ENCODE measurements at places on chromosomes 12 and 14.
A peak's percentile ranks its signal among the peaks of the same experiment; 100 is the strongest.

DNA sequence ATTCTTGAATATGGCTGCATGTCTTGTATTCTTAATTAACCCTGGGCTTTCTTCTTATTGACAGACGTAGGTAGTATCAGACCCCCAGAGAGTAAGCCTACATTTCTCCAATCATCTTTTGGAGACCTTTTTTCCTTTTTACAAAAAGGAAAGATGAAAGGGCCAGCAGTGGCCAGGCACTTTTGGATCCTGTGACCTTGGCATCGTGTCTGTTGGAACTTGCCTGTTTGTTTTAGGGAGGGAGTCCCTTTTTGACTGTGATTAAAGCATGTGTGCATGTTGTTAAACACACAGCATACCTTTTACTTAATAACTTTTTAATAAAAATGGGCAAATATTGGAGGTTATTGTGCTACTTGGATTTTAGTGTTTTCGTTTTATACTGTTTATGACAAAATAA, 57.2 kb downstream of the PCNX1 start:
- DNase-seq, result no peak

DNA sequence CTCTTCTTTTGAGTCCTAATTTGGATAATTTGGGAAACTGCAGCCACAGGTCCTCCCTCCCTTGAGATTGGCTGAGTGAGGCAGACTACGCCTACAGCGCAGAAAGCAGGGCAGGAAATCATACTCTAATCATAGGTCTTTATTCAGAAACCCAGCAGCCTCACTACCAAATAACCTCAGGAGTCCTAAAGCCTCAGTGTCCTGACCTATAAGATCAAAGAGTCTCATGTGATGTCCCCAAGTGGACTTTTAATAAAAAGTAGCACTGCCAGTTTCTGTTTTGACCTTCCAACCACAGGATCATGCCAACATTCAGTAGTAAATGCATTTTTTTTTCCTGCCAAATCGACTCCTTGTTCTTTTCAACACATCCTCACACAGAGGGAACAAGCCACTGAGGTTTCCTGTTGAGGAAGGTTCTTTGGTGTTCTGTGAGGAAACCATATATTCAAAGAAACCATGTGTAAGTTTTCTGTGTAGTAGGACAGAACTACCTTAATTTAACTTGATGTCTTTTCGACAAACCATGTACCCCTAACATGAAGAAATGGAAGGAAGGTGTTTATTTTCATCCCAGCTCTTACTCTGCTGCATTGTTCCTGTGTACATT, 72.2 kb downstream of the VCPKMT start:
- DNase-seq, result no peak

DNA sequence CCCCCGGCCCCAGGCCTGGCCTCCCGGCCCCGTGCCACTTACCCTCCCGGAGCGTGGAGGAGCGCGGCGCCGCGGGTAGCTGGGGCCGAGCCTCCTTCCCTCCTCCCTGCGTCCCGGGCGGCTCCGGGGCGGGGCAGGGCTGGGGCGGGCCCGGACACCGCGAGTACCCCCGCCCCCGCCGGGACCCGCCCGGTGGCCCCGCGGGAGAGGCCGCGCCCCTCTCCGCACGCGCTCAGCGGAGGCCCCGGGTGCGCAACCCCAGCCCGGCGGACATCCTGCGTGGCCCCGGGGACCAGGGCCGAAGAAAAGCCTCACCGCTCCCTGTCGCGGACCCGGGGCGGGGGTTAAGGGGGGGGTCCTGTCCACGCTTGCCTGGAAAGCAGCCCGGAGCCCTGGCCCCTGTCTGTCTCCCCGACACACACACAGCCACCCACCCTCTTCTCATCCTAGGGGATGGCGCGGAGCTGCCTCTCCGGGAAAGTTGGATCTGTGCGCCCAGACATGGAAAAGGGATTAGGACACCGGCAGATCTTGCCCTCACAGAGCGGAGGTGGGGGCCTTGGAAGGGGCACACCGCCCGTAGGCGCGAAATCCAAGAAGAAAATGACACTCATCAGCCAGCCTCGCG, at the start of gene SYNE3:
Gene SYNE3, minus strand, starts transcription at position 97 of the 628 bp plus-strand sequence. CDS start 40,829 bp downstream, outside the sequence.
- DNase-seq, result peak; percentile 90

- DNase-seq, result no peak
Observed at GRCh38 chr12:13570005-13570694, 373.6 kb downstream of the EMP1 start.

- DNase-seq, result no peak
Observed at GRCh38 chr12:52274521-52275120, at the start of gene KRT86. KRT86 (plus strand) TSS chr12:52274645; CDS start chr12:52301917, 27,272 bp downstream.

- DNase-seq, result no peak
Observed at GRCh38 chr14:79668951-79669350, 542.4 kb downstream of the DIO2 start.

DNA sequence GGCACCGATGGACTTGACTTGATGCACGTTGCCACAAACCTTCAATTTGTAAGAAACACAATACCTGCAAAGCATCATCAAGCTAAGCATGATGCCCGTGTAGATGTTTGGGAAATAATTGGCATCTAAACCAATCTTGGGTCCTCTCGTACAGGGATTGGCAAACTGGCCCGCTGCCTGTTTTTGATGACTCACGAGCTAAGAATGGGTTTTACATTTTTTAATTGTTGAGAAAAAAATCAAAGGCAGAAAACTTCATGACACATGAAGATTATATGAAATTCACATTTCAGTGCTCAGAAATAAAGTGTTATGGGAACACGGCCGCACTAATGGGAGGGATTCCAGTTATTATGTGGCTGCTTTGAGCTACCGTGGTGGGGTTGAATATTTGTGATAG, 10.9 kb downstream of the MTA1 start:
- DNase-seq, result peak; percentile 83

- DNase-seq, result no peak
Observed at GRCh38 chr14:55771242-55771981, 191.4 kb downstream of the KTN1 start.

DNA sequence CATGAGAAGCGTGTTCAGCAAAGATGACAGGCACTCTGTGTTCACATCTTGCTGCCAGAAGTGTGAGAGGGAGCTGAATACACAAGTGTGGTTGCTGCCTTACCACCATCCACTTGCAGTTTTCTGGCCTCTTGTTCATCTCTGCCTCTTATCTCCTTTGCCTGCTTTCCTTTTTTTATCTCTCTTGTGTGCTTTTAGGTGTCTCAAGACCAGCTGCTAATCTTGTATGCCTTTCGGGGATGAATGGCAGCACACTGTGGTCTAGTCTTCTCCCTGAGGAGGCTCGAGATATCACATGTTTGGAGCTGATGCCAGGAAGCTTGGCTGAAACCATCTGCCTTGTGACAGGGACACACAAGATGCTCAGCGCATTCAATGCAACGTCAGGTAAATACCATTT, 17.2 kb downstream of the FAM234B start:
- DNase-seq, result no peak

GRCh38 chr14:39315859-39316444, 82.2 kb downstream of the MIA2 start:
- no peak for DNase-seq

GRCh38 chr14:105883066-105884005, 357.0 kb downstream of the TMEM121 start:
- no peak for DNase-seq

DNA sequence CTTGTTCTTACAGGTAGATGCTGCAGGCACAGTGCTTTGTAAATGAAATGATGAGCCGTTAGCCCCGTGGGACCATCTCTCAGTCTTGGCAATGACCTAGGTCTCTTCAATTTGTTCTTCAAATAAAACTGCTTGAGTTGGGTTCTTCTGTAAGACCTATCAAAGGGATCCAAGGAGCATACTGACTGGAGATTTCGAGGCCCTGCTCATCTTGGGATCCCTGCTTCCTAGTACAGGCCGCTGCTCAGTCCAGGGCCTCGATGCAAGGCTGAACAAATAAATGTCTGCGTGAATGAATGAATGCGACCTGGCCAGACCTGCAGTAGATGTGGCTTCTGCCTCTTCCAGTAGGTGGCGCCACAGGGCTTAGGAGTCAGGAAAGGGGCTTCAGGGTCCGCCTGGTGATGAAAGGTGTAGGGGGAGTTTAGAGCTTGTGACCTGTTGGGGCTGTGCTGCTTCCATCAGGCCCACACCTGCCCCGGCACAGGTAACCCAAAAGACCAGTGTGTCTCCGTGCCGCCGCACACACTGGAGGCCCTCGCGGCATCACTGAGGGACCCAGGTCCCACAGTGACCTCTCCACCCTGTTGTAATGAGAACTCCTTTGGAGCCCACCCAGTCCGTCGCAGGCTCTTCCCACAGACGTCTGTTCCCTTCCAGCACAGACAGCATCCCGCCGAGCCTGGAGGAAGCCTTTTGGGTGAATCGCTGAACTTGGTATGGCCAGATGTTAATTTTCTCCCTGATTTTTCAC, 4.4 kb downstream of the CACNA1C start:
- DNase-seq, result peak; percentile 44

- DNase-seq, result no peak
Observed at GRCh38 chr14:96889091-96889490, 91.9 kb downstream of the VRK1 start.

DNA sequence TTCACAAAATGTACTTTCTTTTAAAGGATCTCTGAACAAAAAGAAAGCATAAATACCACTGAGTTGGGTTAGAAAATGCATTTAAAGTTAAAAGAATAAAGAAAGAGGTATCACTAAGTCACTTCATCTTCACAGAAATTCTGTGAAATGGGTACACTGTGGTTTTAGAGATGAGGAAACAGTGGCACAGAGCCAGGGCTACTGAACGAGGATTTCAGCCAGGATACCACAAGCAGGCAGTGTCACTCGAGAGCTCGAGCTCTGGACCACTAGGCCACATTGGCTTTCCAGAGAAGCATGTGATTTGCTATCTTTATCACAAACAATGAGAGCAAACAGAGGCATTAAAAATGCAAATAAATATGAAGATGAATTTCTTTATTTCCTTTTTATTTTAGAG, 51.0 kb downstream of the WDHD1 start:
- DNase-seq, result no peak

- DNase-seq, result no peak
Observed at GRCh38 chr14:90288651-90289355, 32.5 kb downstream of the PSMC1 start.

DNA sequence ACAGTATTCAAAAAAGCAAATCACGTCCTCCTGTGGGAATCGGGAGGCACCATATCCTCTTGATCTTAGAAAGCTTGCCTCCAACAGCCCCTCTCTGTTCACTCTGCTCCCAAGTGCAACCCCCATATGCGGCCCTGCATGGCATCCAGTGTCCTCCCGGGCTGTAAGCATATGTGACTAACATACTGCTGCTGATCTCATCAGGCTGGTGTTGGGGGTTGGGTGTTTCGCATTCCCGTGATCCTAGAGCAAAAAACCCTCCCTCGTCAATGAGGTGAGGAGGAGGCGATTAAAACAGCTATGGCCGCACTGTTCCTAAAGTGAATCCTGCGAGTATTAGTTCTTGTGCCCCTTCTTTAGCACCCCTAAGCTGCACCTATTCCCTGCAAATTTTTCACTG, 28.1 kb upstream of the PPM1A start:
- no peak for DNase-seq

- no peak for DNase-seq
Observed at GRCh38 chr12:114688256-114688845, 4.4 kb upstream of the TBX3 start.

DNA sequence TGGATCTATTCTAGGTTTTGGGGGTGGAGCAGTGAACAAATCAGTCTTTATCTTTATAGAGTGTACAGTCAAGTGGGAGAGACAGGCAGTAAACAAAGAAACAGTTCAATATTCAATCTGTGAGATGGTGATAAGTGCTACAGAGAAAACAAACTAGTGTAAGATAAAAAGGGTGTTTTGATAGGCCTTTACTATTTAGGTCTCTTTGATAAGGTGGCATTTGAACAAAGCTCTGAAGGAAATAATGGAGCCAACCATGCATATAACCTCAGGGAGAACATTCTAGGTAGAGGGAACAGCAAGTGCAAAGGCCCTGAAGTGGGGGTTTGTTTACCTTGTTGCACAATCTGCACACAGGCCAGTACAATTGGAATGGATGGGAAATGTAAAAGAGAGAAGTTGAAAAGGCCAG, 47.3 kb downstream of the PTPN11 start:
- no peak for DNase-seq

GRCh38 chr12:113030875-113031525, 25.5 kb upstream of the DTX1 start:
- DNase-seq, result peak; percentile 54

- no peak for DNase-seq
Observed at GRCh38 chr14:72645706-72646105, 248.2 kb downstream of the DPF3 start.

- no peak for DNase-seq
Observed at GRCh38 chr14:105420974-105421674, 1.5 kb downstream of the MTA1 start.

GRCh38 chr12:56632701-56633467, 2.8 kb upstream of the BAZ2A start:
- DNase-seq, result no peak

GRCh38 chr12:116695464-116695725, 42.5 kb downstream of the SPRING1 start:
- DNase-seq, result no peak

- no peak for DNase-seq
Observed at GRCh38 chr12:26273811-26274210, 78.4 kb downstream of the SSPN start.

- no peak for DNase-seq
Observed at GRCh38 chr14:65531148-65531547, 118.6 kb downstream of the FUT8 start.

GRCh38 chr12:18345021-18345735, 83.9 kb downstream of the PIK3C2G start:
- DNase-seq, result no peak

DNA sequence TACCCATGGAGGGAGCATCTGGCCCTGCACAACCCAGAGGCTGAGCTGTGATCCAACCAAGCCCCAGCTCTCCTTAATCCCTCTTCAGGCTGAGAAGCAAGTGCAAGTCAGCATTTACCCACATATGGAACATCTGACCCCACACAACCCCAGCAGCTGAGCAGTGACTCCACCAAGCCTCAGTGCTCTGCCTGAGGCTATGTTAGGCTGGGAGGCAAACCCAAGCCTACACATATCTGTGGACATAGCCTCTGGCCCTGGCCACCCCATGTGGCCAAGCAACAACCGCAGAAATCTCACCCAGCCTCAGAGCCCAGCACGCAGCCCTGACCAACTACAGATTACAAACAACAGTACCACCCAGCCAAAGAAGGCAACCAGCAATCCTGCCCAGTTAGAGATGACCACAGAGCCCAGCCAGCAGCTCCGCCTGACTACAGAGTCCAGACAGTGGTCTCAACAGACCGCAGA, 142.8 kb downstream of the NUAK1 start:
- no peak for DNase-seq

DNA sequence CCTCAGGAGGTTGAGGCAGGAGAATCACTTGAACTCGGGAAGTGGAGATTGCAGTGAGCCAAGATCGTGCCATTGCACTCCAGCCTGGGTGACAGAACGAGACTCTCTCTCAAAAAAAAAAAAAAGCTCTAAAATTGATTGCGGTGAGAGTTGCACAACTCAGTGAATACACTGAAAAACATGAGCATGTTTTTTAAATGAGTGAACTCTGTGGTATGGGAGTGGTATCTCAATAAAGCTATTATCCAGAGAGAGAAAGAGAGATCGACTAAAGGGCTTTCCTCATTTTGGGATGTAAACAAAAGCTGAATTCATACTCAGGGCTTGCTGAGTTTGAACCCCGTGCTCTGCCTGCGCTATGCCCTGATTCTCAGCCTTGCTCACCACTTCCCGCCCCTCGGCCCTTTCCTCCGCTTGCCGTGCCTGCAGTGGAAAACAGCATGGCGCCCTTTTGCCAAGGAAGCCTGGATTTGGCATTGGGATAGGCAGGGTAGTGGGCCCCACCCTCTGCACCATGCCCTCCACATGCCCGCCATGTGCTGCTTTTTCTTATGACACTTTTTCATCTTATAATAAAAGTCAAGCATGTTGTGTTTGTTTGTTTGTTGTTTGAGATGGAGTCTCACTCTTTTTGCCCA, 102.5 kb downstream of the LGMN start:
- peak; percentile 41 for DNase-seq

- DNase-seq, result no peak
Observed at GRCh38 chr12:46149079-46149464, 119.8 kb downstream of the SLC38A1 start.
